Stomach (tissue), 19 donors: ENCODE measurements at places on chromosomes 3 and 15. TPM values are rescaled to one million over a fixed set of nuclear protein-coding genes. Genes with fewer than 3 reads are reported as not detected.

The SGO1 gene
- total RNA-seq, result 4.5 TPM

The EOGT gene
- total RNA-seq, result 4.6 TPM

The LRRC31 gene
- 27.0 TPM for total RNA-seq

The CD96 gene
- total RNA-seq, result 7.8 TPM

The B3GNT5 gene
- total RNA-seq, result 4.1 TPM

The GRK7 gene
- total RNA-seq, result not detected

DNA sequence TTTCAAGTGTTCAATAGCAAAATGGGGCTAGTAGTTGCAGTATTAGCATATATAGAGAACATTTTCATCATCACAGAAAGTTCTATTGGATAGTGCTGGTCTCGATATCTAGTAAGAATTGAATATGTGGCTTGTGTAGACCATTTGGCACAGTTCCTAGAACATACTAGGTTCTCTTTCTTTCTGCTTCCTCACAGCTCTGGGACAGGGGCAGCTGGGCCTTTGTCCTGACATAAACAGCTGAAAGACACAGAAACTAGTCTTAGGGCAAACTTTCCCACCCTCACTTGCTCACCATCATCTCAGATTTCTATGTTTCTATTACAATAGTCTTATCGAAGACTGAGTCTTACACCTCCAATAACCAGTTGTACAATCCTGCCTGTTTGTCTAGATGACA lies 63.7 kb upstream of the DLG1 start:
- H3K27ac ChIP-seq, result no peak overlapping the region
- H3K4me1 ChIP-seq, result peaks cover 8% of the 10 kb centered on the region
- no peak for DNase-seq
- no peaks in the 10 kb centered on the region for H3K27me3 ChIP-seq
- no peak overlapping the region for H3K4me3 ChIP-seq

DNA sequence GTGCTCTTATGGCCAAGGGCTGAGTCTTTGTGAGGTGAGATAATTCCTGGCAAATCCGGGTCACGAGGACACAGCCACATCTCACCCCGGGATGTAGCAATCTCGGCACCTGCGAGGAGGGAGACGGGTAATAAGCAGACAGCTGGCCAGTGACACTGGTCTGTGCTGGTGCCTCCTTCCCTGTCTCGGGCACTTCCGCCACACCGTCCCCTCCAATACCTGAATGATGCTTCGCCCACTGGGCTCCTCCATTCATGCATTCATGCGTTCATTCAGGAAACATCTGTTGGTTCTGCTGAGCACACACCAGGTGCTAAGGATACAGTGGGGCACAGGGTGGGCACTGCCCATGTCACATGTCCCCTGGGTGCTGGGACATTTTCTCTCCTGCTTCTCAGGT lies 60.1 kb downstream of the ATP10A start:
- no peaks in the 10 kb centered on the region for H3K36me3 ChIP-seq
- no peak overlapping the region for H3K27ac ChIP-seq
- no peak for DNase-seq
- H3K27me3 ChIP-seq, result no peaks in the 10 kb centered on the region

DNA sequence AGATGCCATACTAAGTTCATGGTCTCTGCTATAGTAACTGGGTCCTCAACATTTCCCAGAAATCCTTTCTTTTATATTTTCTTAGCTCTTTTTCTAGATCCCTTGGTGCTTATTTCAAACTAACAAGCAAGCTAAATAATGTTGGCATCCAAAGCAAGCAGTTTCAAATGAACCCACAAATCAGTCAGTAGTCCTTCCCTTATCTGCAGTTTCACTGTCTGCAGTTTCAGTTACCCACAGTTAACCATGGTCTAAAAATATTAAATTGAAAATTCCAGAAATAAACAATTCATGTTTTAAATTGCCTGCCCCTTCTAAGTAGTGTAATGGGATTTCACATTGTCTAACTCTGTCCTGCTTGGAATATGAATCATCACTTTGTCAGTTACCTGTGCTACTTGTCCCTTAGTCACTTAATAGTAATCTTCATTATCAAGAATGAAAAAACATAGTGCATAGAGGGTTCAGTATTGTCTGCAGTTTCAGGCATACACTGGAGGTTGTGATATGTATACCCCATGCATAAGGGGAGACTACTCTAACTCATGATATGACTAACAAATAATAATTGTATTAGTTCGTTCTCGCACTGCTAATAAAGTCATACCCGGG lies 633.7 kb downstream of the MECOM start:
- H3K36me3 ChIP-seq, result no peaks in the 10 kb centered on the region
- H3K4me3 ChIP-seq, result no peak overlapping the region
- H3K27ac ChIP-seq, result no peak overlapping the region
- no peak for DNase-seq
- no peaks in the 10 kb centered on the region for H3K27me3 ChIP-seq
- H3K4me1 ChIP-seq, result peaks cover 13% of the 10 kb centered on the region

- no peak overlapping the region for H3K27ac ChIP-seq
- DNase-seq, result no peak
- H3K36me3 ChIP-seq, result no peaks in the 10 kb centered on the region
- H3K27me3 ChIP-seq, result no peaks in the 10 kb centered on the region
- no peaks in the 10 kb centered on the region for H3K4me1 ChIP-seq
- H3K4me3 ChIP-seq, result no peak overlapping the region
These were observed 54.1 kb upstream of the CCR2 start for GRCh38 chr3:46299608-46300460.

- no peak overlapping the region for H3K27ac ChIP-seq
- peaks cover 35% of the 10 kb centered on the region for H3K36me3 ChIP-seq
- H3K27me3 ChIP-seq, result no peaks in the 10 kb centered on the region
- peak; percentile 33 for DNase-seq
These were observed 17.1 kb downstream of the HEXA start for GRCh38 chr15:72358650-72359171.

GRCh38 chr15:51405693-51406523 lies 64.5 kb downstream of the GLDN start:
- no peaks in the 10 kb centered on the region for H3K36me3 ChIP-seq
- no peak overlapping the region for H3K4me3 ChIP-seq
- no peaks in the 10 kb centered on the region for H3K4me1 ChIP-seq

DNA sequence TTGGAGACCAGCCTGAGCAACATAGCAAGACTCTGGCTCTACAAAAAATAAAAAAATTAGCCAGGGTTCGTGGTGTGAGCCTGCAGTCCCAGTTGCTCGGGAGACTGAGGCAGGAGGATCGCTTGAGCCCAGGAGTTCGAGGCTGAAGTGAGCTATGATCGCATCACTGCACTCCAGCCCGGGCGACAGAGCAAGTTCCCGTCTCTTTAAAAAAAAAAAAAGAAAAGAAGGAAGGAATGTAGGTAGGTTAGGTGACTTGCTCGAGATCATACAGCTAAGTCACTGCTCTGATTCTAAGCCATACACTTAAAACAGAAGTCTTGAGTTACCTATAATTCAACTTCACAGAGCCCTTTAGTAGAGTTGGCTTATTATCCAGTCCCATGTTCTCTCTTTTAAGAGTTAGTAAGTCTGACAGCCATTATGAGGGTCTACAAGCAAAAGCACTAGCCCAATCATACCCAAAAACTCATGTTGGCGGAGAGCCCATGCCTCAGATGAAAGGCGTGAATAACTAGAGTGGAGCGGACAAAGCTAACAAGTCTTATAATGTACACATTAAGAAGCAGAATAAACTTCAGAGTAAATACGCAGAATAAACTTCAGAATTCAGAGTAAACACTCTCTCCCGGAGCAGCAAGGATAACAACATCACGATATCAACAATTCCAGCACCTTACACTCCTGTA lies 768 bp downstream of the AAGAB start:
- peak overlapping the region; percentile 93 for H3K27ac ChIP-seq
- peak; percentile 54 for DNase-seq
- no peaks in the 10 kb centered on the region for H3K36me3 ChIP-seq
- peaks cover 23% of the 10 kb centered on the region for H3K4me1 ChIP-seq

DNA sequence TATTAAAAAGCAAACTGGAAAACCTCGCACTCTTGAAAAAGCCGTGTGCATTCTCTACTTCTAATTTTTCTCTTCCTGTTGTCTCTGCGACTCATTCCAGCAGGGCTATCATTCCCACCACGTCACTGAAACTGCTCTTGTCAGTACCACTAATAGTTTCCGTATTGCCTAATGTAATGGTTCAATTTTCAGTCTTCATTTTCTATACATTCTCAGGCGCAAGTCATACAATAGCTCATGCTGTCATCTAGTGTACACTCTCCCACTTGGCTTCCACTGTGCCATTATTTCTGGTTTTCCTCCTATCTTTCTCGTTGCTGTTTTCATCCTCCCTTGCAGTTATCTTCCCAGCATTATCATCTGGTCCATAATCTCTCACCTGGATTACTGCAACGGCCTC lies 160.2 kb downstream of the SPATA16 start:
- H3K27me3 ChIP-seq, result no peaks in the 10 kb centered on the region
- DNase-seq, result no peak
- H3K4me1 ChIP-seq, result no peaks in the 10 kb centered on the region
- no peaks in the 10 kb centered on the region for H3K36me3 ChIP-seq
- H3K4me3 ChIP-seq, result no peak overlapping the region

DNA sequence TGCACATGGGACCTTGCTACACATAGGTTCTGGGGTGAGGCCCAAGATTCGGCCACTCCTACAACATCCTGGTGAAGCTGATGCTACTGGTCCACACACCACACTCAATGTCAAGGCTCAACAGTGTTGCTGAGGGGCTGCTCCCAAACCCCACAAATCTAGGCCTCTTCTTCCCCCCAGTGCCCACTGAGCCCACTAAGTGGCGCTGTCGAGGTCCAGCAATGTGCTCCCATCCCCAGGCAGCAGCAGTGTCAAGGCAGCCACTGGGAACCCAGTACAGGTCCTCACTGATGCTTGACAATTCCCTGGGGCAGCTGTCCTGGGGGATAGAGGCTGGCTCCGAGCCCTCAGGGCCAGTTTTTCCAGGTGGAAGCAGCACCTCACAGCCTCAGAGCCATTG lies 21.5 kb downstream of the SCN5A start:
- DNase-seq, result no peak
- H3K27me3 ChIP-seq, result no peaks in the 10 kb centered on the region
- H3K36me3 ChIP-seq, result no peaks in the 10 kb centered on the region
- no peak overlapping the region for H3K27ac ChIP-seq
- no peak overlapping the region for H3K4me3 ChIP-seq

DNA sequence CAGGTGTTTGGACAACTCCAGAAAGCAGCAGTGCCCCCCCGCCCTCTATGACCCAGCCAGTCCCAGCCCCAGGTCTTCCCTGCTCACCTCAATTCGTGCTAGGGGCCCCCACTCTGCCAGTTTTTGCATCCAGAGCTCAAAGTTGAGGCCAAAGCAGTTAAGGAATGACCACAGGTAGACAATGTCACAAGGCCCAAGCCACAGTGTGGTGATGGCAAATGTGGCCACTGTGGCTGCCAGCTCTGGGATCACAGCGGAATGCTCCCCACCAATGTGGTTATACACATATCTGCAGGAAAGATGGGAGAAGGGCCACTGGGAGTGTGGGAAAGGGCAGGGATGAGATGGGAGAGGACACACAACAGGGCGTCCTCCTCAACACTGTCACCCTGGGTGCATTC lies 8.2 kb downstream of the KLHL40 start:
- H3K27me3 ChIP-seq, result peaks cover 13% of the 10 kb centered on the region
- DNase-seq, result no peak
- no peaks in the 10 kb centered on the region for H3K4me1 ChIP-seq
- H3K4me3 ChIP-seq, result no peak overlapping the region
- H3K27ac ChIP-seq, result no peak overlapping the region
- no peaks in the 10 kb centered on the region for H3K36me3 ChIP-seq

GRCh38 chr15:48389691-48390143 lies 58.5 kb downstream of the DUT start:
- H3K4me1 ChIP-seq, result peaks cover 17% of the 10 kb centered on the region
- peak; percentile 47 for DNase-seq
- no peak overlapping the region for H3K27ac ChIP-seq
- no peaks in the 10 kb centered on the region for H3K27me3 ChIP-seq
- no peak overlapping the region for H3K4me3 ChIP-seq
- H3K36me3 ChIP-seq, result no peaks in the 10 kb centered on the region

DNA sequence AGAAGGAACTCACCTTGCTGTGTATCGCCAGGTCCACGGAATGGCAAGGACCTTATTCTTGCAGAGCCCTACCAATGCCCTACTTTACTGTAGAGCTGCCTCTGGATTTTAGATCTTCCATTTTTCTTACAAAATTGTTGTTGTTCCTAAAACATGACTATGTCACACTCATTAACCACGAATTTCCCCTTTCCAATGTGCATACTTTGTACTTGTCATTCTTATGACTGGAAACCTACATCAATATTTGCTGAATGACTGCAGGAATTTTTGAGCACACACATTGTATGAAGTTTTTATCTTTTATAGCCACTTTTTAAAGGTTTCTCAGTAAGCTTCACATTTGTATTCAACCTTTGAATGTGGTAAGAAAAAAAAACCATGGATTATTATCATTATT lies 35.9 kb upstream of the CMSS1 start:
- H3K27me3 ChIP-seq, result no peaks in the 10 kb centered on the region
- no peak overlapping the region for H3K4me3 ChIP-seq
- H3K27ac ChIP-seq, result no peak overlapping the region
- no peaks in the 10 kb centered on the region for H3K4me1 ChIP-seq
- no peaks in the 10 kb centered on the region for H3K36me3 ChIP-seq

DNA sequence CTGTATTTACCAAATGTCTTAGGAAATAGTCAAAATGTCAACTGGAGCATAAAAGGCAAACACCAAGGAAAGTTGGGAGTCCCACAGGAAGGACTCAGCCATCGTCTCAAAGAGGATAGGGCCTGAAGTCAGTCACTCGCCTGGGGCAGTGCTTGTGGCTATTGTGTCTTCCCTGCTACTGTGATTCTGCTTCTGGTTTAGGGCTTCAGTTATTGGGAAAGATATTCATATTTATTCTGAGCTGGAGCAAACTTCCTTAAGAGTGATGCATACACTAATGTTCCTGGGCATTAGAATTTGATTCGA lies 118.1 kb downstream of the EDEM1 start:
- no peaks in the 10 kb centered on the region for H3K36me3 ChIP-seq
- no peak overlapping the region for H3K27ac ChIP-seq
- no peak for DNase-seq
- peaks cover 13% of the 10 kb centered on the region for H3K4me1 ChIP-seq
- no peak overlapping the region for H3K4me3 ChIP-seq

DNA sequence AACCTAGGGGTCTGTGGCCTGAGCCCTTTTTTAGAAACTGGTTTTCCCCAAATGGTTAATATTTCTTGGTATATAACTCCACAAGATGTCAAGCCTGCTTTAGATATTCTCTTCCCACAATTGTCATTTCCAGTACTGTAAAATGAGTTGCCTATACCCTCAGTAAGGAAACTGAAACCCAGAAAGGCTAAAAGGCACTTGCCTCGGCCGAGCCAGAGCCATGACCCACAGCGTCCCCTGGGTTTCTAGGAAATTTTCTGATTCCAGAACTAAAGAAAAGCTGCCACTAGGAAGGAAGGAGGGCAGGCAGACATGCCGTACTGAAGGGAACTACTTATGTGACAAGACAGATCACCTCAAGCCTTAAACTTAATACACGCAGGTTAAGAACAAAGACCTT lies 59.1 kb downstream of the ATP8B4 start:
- H3K4me3 ChIP-seq, result no peak overlapping the region
- H3K4me1 ChIP-seq, result peaks cover 29% of the 10 kb centered on the region
- H3K36me3 ChIP-seq, result no peaks in the 10 kb centered on the region
- DNase-seq, result no peak
- H3K27me3 ChIP-seq, result no peaks in the 10 kb centered on the region

DNA sequence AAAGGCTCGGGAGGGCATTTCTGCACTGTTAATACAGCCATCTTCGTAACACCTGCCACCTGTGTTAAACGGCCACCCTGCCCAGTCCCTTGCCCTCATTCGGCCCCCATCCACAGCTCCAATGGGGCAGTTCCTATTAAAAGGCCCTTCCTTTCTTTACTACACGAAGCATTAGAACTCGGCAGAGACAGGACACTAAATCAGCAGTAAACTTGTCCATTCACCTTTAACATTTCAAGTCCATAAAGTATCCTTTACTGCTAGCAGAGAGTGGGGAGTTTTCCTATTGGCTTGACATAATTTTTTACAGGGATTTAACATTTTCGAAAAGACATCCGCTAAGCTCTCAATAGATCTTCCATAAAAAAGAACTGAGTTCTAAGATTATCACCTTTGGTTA lies 76.3 kb downstream of the LRRN1 start:
- no peaks in the 10 kb centered on the region for H3K36me3 ChIP-seq
- no peak overlapping the region for H3K27ac ChIP-seq
- no peak for DNase-seq
